ENCODE measurements at places on chromosomes 5 and 9.

DNA sequence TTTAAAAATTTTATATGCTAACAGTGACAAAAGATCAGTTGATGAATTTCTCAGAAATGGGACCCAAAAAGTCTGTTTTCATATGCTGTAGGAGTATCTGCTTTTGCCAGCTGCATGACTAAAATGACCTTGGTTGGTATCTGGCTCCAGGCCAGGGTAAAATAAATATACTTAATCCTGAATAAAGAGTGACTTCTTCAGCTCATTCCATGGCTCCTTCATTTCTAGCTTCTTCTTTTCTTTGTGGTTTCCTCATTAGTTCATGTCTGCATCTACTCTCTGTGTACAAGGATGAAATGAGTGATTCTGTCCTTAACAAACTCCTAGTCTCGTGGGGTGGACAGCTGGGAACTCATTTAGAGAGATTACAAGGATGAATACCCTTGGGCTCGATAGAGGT lies 36.0 kb downstream of the RCL1 start:
- DNase-seq = no peak

- no peak for DNase-seq
These were observed 356.0 kb upstream of the SEMA6A start for GRCh38 chr5:116930616-116931015.

DNA sequence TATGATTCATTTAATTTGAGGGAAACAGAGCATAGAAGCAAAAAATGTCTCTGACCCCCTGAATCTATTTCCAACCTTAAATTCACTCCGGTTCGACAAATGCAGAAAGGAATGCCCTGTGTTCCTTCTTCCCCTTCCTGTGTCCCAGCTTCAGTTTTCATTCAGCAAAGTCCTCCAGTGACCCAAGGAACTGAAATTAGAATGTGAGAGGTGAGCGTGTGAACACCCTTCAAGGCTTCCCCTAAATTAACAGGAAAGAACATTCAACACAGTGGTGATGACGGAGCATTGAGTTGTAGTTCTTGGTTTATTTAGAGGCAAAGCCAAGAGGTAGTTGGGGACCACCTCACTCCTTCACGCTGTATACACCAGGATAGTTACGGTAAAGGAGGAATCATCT lies 97.6 kb upstream of the CTSL start:
- DNase-seq = no peak

DNA sequence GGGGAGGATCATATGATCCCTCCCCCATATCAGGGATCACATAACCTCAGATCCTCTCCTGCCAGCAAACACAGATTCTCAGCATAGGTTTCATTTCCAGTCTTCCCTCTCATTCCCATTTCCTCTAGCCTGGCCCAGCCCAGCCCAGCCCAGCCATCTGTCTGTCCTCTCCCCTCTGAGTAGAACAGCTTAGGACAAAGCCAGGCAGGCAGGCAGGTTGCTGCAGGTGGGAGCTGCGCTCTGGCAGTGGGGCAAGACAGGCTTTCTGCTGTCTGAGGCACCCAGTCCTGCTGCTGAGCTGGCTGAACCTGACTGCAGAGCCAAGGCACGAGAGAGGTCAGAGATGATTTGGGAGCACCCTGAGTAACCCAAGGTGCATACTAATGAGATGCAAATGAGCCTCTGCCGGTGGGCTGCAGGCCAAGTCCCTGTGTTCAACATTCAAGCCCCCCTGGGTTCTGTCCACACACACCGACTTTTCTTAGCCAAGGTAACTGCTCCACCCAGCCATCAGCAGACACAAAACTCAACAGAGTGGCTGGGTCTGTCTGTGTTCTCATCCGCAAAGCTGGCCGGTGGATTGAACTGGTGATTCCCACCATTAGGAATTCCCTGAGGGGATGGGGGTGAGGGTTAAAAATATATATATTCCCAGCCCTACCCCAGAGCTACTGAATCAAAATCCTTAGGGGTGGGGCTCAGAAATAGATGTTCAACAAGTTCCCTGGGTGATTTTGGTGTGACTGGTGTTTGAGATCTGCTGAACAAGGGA lies 9.1 kb downstream of the FAT2 start:
- no peak for DNase-seq

DNA sequence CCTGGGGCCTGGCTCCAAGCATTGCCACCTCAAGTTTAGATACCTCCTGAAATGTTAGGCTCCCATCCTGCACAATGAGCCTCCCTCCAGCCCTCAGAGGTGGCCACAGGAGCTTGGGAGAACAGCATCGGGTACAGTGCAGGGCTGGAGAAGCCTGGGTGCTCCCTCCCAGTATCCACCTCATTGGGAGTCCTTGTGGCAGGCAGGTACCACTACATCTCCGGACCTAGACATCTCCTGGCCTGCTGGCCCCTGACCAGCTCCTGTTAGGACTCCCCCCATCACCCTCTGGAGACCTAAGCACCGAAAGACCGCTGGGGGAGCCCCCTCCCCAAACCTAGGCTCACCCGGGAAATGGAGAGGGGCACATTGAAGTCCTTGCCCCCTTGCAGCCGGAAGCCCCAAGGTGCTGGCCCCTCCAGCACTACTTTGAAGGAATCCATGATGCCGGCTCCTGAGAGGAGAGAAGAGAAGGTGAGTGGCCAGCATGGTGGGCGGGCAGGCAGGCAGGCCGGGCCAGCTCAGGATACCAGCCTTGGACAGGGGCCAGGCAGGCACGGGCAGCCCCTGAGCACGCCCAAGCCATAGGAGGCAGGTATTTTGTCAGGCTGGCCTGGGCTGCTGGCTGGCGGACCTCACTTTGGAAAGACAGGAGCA lies 1.2 kb downstream of the PDLIM7 start:
- peak; percentile 46 for DNase-seq

GRCh38 chr9:107059220-107059619 lies 196.3 kb downstream of the ZNF462 start:
- peak; percentile 13 for DNase-seq

DNA sequence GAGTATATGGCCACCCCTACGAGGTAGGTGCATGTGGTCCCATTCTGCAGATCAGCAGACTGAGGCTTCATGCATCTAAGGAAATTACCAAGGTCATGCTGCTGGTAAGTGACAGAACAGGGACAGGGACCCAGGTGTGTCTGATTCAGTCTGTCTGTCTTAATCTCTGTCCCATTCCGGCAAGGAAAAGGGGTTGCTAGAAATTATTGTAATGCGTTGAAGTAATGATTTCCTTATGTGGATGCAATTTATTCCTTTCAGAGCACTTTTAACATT lies 76.8 kb downstream of the AMBP start:
- DNase-seq = no peak

DNA sequence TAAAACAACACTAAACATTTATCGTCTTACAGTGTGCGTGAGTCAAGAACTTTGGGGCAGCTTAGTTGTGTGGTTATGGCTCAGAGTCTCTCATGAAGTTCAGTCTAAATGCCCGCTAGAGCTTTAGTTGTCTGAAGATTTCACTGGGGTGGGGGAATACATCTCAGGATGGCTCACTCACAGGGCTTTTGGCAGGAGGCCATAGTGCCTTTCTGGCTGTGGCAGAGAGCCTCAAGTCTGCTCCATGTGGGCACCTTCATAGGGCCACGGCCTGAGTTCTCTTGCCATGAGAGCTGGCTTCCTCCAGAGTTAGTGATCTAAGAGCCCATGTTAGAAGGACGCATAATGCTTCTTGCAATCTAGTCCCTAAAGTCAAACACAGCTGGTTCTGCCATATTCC lies 258.8 kb upstream of the NUDT12 start:
- DNase-seq = no peak

- peak; percentile 74 for DNase-seq
These were observed 309.5 kb downstream of the PDE4D start for GRCh38 chr5:59583810-59584562.

GRCh38 chr5:95986001-95986400 lies 24.4 kb upstream of the ELL2 start:
- no peak for DNase-seq

- DNase-seq = no peak
These were observed 87.4 kb downstream of the PAX5 start for GRCh38 chr9:36946653-36947052.

DNA sequence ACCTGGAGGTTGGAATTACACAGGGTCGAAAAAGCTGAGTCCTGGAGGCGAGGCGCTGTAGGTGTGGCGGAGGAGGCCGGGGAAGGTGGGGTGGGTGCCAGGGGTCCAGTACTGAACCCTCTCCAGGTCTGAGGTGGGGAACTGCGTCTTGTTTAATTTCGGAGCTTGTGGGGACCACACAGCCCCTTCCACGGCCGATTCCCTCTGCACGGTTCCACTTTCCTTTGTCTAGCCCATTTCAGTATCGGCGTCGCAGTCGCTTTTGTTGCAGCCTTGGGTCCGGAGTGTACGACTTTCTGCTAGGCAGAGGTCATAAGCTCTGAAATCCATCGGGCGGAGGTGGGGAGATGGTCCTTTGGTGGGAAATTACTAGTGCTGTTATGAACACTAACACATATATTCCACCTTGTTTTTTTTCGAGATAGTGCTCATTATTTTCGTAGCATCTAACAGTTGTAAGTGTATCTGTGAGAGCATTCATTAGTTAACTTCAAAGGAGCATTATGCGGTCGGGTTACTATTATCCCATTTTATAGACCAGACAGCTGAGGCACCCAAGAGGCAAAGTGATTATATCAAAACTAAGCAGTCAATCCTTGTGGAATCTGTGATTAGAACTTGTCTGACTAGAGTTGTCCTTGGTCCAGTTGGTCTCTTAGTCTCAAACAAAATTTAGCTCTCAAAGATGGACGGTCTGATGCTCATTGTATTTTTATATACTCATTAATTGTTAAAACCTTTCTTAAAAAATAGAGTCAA lies 737 bp downstream of the RNF180 start:
- DNase-seq = peak; percentile 77

DNA sequence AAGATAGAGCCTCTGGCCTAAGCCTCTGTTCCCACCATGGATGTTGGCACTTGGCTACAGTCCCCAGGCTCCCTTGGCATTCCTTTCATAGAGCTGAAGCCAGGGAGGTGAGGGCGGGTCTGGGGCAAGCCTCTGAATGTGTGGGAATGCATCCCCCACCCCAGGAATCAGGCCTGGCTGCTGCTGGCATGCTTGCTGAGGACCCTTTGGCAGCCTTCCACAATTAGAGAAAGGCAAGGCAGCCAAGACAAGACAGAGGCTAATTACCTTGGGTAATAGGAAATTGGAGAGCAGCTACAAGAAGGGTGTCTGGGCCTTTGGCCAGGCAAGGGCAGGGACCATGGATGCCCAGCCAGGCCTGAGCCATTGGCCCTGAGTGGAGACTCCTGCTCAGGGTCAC lies 204.4 kb upstream of the TRIM32 start:
- peak; percentile 74 for DNase-seq

DNA sequence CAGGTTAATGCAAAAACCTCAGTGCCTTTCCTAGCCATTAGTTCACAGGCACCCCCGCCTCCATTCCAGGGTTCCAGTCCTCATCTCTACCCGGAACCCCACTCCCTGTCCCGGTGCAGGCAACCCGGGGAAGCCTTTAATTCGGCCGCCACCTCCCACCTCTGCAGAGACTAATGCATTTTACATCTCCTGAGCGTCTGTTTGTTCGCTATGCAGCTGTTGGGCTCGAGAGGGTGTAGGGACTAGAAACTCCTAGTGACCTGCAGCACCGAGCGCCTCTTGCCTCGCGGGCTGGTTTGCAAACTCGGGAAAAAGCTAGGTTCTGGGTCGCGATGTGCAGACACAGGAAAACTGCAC lies 3.6 kb downstream of the GDNF start:
- no peak for DNase-seq

- DNase-seq = no peak
These were observed 80.3 kb downstream of the OSMR start for GRCh38 chr5:38926121-38926520.

GRCh38 chr5:175347931-175348330 lies 96.1 kb downstream of the DRD1 start:
- DNase-seq = no peak

DNA sequence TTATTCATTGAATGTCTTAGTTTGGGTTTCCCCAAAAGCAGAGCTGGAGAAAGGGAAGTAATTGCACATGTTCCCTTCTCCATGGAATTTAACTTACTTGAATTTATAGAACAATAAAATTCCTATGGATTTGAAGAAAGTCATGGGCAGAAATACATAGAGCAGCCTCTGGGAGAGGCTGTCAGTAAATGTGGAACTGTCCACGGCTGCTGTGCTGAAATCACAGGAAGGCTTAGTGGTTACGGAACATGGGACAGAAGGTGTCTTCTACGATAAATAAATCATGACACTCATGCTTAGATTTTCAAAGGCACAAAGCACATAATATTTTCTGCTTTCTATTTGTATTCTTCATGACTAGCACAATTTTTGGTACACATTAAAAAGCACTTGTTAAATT lies 440.6 kb upstream of the IZUMO3 start:
- no peak for DNase-seq

GRCh38 chr9:132350861-132351315 lies 3.9 kb downstream of the SETX start:
- no peak for DNase-seq

GRCh38 chr9:98117984-98118639 lies 910 bp downstream of the TRIM14 start:
- DNase-seq = no peak

DNA sequence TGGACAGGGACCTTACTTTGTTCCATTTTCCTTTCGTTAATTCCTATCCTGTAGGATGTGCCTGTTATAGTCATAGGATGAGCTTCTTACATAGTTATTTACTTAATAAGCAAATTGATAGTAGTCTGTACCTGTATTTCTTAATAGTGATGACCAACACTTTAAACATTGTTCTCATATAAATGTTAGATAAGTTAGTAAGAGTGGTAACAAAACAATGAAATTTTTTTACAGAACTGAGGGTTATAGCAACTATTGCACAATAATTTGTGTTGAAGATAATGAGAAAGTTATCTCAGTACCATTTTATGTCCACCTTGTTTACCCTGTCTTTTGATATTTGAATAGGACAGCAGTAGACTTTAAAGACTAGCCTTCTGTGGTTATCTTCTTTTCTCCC lies 162.9 kb upstream of the ELL2 start:
- no peak for DNase-seq

- DNase-seq = no peak
These were observed 18.4 kb downstream of the GLRA1 start for GRCh38 chr5:151906246-151906645.

DNA sequence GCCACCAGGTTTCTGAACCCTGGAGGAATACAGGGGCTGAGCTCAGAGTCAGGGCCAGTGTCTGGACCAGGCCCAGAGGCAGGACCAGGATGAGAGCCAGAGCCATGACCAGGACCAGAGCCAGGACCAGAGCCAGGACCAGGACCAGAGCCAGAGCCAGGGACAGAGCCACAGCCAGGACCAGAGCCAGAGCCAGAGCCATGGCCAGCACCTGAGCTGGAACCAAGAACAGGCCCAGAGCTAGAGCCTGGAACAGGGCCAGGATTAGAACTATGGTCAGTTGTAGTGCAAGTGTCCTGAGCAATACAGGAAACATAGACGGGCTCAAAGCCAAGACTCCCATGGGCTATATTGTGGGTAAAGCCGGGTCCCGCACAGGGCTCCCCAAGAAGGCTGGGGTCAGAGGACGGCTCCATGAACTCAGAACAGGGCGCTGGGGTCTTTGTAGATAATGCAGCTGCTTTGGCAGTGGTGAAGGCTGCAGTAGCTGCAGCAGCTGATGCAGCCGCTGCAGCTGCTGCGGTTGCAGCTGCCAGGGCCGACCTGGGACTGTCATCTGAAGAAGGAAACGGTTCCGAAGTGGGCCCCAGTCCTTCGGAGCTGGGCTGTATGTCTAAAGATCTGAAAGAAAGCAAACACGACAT lies 559 bp downstream of the SPAG8 start:
- DNase-seq = no peak

All from brain (organoid and tissue), 16 donors.